Stimulated activated CD4-positive, alpha-beta T cell treated with anti-CD3 and anti-CD28 coated beads, TNF-alpha, amount 100 ng/mL, for 48 hours (primary cell): ENCODE measurements at places on chromosomes 2 and 18.

- peak; percentile 30 for DNase-seq
Observed at GRCh38 chr2:44392338-44392943, 30.7 kb downstream of the CAMKMT start.

DNA sequence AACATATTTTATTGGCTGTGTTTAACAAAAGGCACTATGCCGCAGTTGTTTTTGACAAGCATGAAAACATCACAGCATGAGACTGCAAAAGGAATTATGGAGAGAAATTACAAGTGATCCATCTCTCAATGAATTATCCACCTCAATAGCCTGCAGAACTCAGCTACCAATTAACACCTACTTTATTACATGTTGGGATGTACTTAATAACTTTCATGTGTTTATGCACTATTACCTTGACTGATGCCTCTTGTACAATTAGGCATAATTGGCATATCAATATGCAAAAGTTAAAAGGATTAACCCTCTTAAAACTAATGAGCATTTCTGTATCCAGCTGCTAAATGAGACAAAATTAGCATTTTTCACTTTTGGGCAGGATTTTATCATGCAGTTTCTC lies 27.8 kb downstream of the ARHGAP15 start:
- no peak for DNase-seq

DNA sequence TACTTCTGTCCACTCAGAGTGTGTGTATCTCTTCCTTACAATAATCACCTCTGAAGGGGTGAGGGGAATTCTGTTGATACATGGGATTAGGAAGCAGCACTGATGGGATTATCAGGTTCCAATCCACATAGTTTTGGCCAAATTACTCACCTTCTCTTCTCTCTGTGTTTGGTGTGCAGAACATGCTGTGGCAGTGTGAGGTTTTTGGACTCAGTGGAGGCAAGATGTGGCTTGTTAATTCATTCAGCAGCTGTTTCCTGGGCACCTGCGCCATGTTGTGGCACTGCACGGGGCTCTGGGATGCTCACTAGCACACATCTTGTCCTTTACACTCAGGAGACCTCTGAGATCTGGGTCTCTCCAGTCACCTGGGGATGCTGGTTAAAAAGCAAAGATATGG lies 350.3 kb upstream of the HS6ST1 start:
- DNase-seq = no peak

DNA sequence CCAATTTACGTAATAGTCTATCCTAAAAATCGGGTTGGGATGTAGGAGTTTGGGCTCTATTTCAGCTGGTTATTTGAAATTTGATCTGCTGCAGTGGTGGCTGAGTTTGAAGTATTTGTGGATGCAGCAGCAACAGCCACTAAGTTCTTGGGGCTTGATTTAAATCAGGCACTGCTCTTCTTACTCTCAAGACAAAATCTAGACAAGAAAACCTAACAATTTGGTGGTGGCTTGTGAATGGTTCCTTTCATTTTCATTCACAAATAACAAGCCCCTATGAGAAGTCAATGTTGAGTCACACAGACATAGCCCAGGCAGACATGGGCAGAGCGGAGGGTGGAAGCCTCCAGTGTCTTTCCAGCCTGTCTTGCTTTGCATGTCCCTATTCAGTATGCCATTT lies 199.3 kb downstream of the LTBP1 start:
- no peak for DNase-seq

DNA sequence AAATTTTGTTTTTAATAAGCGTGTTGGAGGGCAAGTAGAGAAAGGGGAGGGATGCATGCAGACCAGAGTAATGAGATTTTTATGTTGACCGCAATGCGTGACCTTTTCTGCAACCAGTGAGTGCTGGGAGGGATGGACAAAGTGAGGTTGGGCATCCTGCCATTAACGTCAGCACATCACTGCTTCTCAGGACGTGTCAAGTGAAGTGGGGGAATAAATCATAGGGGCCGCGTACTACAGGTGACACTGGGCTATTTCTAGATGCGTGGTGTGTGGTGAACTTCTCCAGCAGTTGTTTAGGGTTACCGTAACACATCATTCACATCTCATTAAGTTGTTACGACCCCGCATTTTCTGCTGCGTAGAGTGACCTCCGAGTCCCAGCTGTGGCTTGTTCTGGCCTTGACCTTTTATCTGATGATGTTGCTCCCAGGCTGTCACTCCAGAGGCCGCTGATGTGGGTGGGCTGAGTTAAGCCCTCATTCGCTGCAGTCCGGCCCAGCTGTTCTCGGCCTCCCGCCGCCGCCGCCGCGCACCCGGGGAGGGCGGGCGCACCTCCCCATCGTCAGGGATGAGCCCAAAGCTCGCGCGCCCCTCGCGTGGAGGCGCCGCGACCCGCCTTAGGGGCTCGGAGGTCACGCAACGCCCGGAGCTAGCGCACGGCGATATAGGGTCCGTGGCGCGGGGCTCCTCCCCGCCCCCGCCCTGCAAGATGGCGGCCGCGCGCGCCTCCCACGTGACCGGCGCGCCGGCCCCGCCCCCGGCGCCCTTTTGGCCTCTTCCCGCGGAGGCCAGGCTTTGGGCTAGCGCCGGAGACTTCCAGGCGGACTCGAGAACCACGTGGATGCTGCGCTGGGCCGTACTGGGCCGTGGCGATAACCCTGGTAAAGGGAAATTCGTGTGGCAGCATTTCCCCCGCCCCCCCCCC lies 3.5 kb downstream of the ZCCHC2 start:
- peak; percentile 74 for DNase-seq

DNA sequence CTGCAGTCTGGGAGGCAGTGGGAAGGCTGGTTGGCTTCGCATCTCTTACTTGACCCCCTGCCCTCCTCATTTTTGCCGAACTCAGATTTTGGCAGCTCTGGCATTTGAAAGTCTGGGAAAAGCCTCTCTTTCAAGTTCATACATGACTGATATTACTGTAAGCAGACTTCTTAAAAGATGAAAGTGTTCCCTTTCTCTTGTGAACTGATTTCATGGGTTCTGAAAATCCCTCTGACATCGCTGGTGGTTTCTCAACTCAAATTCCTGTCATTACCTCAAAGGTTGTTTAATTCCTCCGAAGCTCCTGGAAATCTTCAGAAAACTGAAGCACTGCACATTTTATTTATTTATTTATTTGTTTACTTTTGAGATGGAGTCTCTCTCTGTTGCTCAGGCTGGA lies 16.9 kb upstream of the SLC38A11 start:
- no peak for DNase-seq

- no peak for DNase-seq
Observed at GRCh38 chr2:203412546-203413331, 84.5 kb downstream of the ABI2 start.

DNA sequence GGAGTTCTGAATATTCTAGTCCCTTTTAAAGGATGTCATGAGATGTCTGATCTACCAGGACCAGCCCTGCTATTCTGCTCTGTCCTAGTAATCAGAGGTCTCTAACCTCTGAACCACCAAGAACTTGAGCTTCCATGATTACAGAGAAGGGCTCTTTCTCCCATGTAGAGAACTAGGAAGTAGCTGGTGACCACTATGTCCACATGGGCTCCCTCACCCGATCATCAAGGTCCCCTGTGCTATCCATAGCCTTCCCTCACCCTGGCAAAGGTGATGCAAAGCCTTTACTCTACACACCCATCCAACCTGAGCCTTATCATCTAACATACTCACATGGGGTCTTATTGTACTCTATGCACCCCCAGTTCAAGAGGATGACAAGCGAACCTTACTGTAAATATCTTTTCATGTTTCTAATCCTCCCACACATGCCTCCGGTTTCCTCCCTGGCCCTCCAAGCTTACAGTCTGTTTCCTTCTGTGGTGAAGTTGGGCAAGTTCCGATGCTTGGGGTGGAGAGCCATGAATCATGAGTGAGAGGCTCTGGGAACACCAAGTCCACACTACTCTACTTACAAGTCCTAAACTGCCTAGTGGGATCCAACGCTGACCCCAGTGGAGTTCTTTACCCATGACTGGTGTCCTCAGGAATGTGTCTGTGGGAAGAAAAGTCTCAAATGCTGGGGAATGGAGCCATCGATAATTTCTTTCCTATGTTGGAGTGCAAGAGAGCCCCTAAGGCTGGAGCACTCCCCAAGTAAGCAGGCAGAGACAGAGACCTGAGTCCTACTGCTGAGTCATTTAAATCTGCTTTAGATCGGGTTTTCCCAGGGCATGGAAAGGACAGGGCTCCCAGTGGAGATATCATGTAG lies 73.3 kb upstream of the KLF7 start:
- DNase-seq = no peak

GRCh38 chr2:127411653-127412369 lies 6.4 kb upstream of the PROC start:
- DNase-seq = no peak
